Foreskin keratinocyte (primary cell): ENCODE measurements at places on chromosomes 1 and 21.
A peak's percentile ranks its signal among the peaks of the same experiment; 100 is the strongest.

DNA sequence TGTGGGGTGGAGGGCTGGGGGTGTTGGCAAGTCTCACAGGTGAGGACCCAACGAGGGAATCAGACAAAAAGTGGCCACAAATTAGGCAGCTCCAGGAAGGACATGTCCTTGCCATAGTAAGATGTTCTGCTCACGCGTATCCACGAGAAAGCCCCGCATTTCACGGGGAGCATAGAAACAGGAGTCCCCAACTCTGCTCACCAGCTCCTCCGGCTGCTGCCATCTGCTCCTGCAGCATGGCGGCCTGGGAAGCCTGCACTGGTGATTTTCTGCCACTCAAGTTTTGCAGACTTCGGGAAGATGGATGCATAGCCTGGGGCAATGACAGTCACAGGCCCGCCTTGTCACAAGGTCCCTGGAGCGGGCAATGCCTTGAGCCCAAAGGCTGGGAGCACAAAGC lies 9.3 kb downstream of the TCP10L start:
- no peak for DNase-seq

GRCh38 chr1:198528364-198528763 lies 12.1 kb downstream of the ATP6V1G3 start:
- DNase-seq = no peak

DNA sequence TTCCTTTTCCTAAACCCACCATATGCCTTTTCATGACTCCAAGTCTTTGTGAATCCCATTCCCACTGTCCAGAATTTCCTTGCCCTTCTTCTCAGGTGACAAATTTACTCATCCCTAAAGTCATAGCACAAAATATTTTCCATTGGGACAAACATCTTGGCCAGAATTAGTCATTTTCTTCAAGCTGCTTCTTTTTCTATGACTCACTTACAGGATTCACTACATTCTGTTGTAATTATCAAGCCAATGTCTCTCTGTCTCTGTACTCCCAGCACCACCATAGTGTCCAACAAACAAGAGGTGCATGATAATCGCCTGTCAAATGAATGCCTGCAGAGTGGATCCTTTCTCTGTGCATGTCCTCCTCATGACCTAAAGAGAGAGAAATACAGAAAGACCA lies 37.8 kb downstream of the SGIP1 start:
- DNase-seq = no peak

DNA sequence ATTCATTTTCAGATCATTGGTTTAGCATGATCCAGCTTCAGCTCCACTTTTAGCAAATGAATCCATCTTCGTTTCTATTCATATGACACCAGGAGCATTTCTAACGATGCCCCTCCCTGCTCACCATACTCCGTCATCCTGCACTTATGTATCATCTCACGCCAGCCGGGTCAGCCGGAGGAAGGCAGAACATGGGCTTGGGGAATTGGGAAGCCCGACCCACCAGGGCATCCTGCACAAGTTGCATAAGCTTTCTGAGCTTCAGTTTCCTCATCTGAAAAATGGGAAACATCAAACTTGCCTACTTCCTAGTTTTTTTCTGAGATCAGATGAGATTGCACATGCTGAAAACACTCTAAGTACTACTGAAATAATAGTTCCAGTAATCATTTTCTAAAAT lies 194.7 kb downstream of the AK5 start:
- no peak for DNase-seq

GRCh38 chr21:44982558-44983250 lies 42.9 kb downstream of the SLX9 start:
- no peak for DNase-seq

DNA sequence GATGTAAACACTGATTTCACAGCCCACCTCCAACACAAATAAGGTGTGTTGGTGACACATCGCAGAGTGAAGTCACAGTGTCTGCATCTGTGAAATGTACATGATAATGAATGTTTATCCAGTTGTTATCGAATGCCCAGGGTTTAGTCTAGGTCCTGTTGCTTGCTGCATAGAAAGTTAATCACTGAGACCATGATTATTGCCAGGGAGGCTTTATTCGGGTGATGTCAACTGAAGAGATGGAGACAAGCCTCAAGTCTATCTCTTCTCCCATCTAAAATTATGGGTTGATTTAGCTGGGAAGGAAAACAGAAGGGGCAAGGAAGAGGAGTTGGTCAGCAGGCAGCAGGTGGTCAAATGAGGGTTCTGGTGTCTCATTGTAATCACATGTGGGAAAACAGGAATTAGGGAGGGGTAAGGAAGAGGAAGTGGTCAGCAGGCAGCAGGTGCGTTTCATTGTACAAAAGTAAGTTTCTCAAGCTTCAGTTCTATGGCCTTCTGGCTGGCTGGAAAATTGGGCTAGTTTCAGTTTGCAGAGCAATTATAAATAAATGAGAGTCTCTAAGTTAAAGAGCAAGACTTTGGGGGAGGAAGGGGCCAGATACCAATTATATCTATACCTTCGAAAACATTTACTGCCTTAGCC lies 146.3 kb upstream of the DNAH14 start:
- DNase-seq = no peak

- DNase-seq = no peak
Observed at GRCh38 chr1:145994391-145995120, 1.8 kb downstream of the TXNIP start.

- DNase-seq = no peak
Observed at GRCh38 chr1:16235944-16236510, 956 bp downstream of the CPLANE2 start.

DNA sequence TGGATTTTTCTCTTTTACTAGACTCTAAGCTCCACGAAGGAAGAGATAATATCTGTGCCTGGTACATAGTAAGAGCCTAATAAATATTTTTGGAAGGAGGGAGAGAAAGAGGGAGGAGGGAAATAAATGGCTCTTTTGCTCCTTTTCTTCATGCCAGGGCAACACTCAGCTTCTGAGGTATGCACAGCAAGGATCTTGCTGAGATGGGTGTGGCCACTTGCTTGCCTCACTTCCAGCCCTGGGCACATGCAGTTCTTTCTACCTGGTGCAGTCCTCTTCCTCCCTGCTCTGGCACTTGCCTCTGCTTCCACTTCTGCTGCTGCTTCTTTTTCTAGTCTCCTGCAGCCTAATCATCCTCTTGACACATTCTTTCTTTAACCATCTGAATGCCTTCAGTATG lies 148.1 kb downstream of the FGGY start:
- DNase-seq = peak; percentile 52

- DNase-seq = no peak
Observed at GRCh38 chr1:203197625-203198024, 11.1 kb upstream of the CHI3L1 start.

- DNase-seq = no peak
Observed at GRCh38 chr1:35838693-35839245, 31.0 kb downstream of the AGO4 start.

DNA sequence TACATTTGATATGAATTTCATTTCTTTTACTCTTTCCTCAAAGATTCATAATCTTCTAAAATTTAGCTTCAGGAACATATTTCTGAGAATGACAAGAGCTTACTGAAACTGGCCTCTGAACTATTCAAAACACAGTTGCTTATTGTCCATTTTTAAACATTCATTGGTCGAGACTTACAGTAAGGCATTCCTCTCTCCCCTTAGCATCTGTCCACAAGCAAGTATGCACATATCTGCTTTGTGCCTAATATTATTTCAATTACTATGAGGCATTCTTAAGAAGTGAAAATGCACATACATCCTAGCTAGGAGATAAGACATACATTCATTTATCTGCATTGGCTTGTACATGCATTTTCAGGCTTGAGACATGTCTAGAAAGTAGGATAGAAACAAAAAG lies 488.7 kb downstream of the PTBP2 start:
- DNase-seq = no peak

DNA sequence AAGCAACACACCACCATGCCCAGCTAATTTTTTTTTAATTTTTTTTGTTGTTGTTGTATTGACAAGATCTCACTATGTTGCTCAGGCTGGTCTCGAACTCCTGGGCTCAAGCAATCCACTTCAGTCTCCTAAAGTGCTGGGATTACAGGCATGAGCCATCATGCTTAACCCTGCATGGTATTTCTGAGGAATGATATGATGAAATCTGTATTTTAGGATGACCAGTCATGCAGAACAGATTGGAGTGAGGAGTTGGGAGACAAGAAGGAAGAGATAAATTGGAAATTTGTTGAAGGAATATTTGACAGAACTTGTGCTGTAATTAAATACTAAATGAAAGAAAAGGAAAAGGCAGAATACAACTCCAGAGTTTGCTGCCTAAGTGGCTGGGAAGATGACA lies 4.7 kb upstream of the NDUFS5 start:
- DNase-seq = no peak

GRCh38 chr1:227065311-227065710 lies 125.2 kb downstream of the COQ8A start:
- no peak for DNase-seq

DNA sequence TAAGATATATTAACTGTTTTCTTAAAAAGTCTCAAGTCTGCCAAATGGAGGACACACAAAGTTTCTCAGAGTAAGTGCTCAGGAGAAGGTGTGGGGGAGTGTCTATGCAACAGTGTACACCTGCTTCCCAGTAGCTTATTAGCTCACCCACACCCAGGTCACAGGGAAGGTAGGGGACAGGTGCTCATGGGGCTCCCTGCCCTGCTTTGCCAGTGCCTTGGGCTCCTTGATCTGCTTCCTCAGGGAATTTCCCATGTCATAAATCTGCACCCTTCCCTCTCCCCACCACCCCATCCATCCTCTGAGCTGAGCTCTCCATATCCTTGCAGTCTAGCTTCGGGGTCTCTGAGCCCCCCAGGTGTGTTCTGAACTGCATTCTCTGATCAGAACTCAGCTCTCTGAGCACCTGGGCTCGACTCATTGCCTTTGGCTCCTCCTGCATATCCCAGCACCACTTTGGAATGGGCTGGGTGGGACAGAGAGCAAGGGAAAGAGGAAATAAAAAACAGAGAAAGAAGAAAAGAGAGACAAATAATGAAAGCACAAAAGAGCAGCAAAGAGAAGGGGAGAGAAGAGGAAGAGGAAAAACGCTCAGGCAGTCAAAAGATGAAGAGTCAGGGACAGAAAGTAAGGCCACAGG lies 87.0 kb upstream of the ATP1B1 start:
- no peak for DNase-seq

- DNase-seq = no peak
Observed at GRCh38 chr1:183905508-183906113, 100.7 kb downstream of the RGL1 start.

GRCh38 chr21:43574741-43575472 lies 84.4 kb downstream of the HSF2BP start:
- no peak for DNase-seq

DNA sequence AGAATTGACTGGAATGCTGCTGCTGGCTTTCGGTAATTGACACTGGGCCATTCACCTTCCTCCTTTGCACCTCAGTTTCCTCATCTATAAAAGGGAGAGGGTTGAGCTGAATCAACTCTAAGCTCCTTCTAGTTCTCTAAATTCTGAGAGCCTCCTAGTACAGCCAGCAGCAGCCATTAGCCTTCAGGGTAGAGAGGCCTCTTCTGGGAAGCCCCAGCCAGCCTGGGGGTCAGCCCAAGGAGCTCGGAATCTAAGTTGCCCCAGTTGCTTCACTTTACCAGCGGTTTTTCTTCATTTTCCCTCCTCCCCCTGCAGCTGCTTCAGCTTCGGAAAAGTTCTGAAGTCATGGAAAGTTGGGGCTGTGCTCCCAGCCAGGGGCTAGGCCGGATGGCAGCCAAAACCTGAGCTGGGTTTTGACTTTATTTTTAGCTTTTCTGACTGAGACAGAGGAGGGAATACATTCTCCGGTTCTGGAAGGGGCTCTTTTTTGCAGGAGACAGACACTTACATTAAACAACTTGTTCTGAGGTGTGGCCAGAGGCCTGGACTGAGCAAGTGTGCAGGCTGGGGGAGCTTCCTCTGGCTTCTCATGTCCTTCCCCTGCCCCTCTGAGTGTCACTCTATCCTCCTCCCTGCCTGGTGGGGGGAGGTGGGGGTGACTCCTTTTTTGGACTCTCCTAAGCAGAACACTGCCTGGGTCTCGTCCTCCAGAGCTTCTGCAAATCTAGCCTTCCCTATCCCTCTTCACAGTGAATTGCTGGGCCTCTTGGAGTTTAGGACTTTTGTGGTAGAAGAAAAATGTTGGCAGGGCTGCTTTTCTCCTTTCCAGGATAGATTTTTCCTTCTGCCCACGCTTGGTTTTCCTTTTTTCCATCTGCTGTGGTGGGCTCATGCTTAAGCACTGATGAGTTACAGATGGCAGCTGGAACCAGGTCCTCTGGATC lies 14.4 kb downstream of the LMNA start:
- DNase-seq = no peak

GRCh38 chr1:184685116-184685515 lies 69.5 kb downstream of the EDEM3 start:
- no peak for DNase-seq

GRCh38 chr1:88892357-88892877 lies 1.1 kb upstream of the GTF2B start:
- DNase-seq = peak; percentile 32

GRCh38 chr1:25568834-25569596 lies 25.6 kb downstream of the LDLRAP1 start:
- peak; percentile 62 for DNase-seq

DNA sequence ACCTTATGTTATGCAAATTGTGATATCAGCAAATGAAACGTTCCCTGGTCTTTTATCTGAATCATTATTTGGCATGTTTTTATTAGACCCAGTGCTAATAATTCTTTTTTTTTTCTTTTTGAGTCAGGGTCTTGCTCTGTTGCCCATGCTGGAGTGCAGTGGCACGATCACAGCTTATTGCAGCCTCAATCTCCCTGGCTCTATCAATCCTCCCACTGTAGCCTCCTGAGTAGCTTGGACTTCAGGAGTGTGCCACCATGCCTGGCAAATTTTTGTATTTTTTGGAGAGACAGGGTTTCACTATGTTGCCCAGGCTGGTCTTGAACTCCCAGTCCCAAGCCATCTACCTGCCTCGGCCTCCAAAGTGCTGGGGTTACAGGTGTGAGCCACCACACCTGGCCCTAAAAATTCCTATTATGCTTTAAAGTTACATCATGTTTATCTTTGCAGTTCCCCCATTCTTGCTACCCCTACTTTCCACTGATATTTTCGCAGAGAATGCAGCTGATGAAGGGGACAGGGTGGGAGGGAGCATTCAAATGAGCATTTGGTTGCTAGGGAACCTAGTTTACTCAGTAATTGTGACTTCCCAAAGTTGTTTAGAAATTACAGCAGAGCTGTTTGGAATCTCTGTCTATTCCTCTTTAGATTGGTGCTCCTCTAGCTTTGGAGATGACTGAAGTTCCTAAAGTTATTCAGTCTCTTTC lies 18.4 kb downstream of the C1orf21 start:
- no peak for DNase-seq

- DNase-seq = no peak
Observed at GRCh38 chr1:220226752-220227151, 45.5 kb downstream of the RAB3GAP2 start.

- DNase-seq = peak; percentile 7
Observed at GRCh38 chr1:76640092-76640491, 227.2 kb upstream of the ST6GALNAC5 start.

- no peak for DNase-seq
Observed at GRCh38 chr1:115725600-115725999, 42.9 kb downstream of the CASQ2 start.

DNA sequence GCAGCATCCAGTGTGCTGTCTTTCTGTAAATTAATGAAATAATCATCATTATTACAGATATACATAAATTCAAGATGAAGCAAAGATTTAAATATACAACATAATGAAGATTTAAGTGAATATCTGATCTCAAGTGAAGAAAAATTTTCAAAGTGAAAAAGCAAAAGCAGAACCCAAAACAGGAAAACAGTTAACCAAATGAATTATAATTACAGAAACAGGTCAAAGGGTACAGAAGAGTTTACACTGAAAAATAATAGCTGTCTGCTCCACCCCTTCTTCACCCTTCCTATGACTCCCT lies 44.8 kb upstream of the GTF2B start:
- no peak for DNase-seq
